ENCODE measurements at places on chromosomes 6 and 20. TPM values are rescaled to one million over a fixed set of nuclear protein-coding genes. Genes with fewer than 3 reads are reported as not detected.

DNA sequence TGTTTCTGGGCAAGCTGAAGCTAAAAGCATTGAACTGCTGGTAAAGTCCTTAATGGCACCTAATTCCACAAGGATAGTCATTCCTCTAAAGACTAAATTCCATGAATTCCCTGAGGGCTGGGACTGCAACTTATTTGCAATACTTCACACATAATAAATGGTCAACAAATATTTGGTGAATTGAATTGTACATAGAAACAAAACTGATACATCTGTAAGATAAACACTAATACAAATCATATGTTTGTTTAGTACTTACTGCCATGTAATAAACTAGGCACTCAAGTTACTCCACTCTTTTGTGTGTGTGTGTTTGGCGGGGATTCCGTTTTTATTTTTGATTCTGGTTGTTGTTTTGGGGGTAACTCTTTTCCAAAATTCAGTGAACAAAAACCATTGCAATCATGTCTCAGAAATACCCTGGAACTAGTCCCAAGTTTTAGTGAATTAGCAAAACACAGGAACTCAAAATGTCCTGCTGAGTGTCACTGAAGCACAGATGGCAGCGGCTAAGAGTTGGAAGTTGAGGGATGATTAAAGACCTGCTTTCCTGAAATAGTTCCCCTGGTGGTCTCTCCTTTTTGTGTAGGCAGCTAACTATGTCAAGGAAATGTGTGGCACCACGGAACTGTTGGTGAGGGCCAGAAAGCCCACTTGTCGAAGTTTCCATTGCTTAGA, 74.8 kb upstream of the SNRPB2 start:
- H3K27ac ChIP-seq: no peak overlapping the region
- DNase-seq: no peak
- H3K4me1 ChIP-seq: no peaks in the 10 kb centered on the region
- no peak overlapping the region for H3K4me3 ChIP-seq
- no peaks in the 10 kb centered on the region for H3K36me3 ChIP-seq
- H3K27me3 ChIP-seq: no peaks in the 10 kb centered on the region

DNA sequence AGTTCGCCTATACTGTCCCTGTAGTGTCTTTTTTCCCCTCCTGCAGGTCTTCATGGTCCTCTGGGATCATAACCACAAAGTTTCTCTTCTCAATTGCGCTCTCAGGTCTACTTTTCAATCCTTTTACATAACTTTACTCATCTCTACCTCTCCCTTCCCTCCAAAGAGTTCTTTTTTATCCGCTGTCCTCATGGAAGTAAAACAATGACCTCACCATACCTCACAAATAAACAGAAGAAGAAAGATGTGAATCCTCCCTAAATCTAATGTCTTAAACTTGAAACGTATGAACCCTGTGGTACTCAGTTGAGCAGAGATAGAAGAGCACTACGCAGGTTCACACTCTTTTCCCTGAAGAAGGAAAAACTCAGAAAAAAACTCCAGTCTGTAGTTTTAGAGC, 12.1 kb upstream of the HLA-DQA1 start:
- no peaks in the 10 kb centered on the region for H3K27me3 ChIP-seq
- H3K36me3 ChIP-seq: no peaks in the 10 kb centered on the region
- H3K27ac ChIP-seq: no peak overlapping the region
- no peak for DNase-seq

GRCh38 chr6:159099961-159100360, 55.2 kb upstream of the TAGAP start:
- H3K36me3 ChIP-seq: no peaks in the 10 kb centered on the region
- no peak overlapping the region for H3K4me3 ChIP-seq

The RNASET2 gene
- polyA plus RNA-seq: 232 TPM

The OR2J3 gene
- polyA plus RNA-seq: not detected
